ENCODE measurements at places on chromosomes 7 and 10.

- DNase-seq, result no peak
These were observed 120.8 kb downstream of the CDH23 start for GRCh38 chr10:71517298-71518169.

- DNase-seq, result no peak
These were observed 903.8 kb downstream of the TYW1 start for GRCh38 chr7:67900456-67900855.

- no peak for DNase-seq
These were observed 207.0 kb downstream of the ANK3 start for GRCh38 chr10:60182691-60183090.

GRCh38 chr10:27568196-27569175 is 64.4 kb downstream of the RAB18 start:
- no peak for DNase-seq

GRCh38 chr10:113228530-113228929 is 278.5 kb downstream of the TCF7L2 start:
- no peak for DNase-seq

DNA sequence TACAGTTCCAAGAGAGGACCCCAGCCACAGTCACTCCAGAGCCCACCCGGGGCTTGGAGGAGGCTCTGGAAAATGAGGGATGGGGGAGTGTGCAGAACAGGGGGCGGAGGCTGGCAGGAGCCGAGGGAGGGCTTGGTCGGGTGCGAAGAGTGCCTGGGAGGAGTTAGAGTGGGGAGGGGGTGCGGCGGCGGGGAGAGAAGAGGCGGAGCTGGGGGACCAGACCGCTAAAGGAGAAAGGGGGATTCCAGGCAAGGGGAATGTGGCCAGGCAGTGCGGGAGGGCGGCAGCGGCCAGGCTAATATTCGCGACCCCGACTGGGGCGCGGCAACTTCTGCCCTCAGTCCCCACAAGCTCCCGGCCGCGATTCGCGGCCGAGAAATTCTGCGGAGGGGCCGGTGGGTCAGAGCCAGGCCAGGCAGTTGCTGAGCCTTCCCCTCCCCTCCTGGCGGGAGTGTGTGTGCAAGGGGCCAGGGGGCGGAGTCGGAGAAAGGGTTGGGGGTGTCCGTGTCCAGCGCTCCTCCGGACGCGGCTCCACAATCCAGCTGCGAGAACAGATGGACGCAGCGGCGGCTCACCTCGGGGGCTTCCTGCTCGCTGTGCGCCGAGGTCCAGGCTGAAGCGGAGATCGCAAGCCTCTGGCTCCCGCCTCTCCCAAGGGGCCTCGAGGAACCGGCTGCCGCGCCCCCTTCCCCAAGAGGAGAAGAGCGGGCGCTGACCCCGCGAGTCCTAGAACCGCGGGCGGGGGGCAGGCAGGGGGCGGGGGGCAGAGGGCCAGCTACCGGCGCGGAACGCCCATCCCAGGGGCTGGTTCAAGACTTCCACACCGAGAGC is 612 bp upstream of the SLC18A3 start:
- DNase-seq, result no peak

DNA sequence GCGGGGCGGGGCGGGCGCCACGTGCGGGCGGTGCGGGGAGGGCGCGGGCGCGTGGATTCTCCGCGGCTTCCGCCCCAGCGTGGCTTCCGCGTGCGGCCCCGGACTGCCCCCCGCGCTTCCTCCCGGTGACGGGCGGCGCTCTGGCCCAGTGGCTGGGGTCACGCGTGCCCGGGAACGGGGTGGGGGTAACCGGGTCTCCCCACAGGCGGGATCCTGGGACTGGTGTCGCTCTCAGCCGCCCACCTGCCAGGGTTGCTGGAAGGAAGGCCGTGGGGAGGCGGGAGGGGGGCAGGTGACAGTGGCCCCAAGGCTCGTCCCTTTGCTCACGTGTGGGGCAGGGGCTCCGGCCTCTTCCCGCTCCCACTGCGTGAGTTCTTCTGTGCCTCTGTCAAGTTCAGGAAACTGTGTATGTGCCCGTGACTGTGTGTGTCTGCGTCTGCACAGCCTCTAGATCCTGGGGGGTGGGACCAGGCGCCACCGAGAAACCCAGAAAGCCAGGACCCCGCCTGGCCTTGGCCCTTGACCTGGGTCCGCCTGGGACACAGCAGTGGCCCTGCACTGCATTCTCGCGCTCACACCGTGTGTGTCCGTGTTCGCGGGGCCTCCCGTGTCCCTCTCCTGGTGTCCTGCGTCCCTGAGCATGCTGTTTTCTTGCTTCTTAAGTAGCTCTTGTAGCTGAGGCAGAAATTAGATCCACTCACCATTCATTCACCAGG is 919 bp downstream of the MAFK start:
- DNase-seq, result no peak

DNA sequence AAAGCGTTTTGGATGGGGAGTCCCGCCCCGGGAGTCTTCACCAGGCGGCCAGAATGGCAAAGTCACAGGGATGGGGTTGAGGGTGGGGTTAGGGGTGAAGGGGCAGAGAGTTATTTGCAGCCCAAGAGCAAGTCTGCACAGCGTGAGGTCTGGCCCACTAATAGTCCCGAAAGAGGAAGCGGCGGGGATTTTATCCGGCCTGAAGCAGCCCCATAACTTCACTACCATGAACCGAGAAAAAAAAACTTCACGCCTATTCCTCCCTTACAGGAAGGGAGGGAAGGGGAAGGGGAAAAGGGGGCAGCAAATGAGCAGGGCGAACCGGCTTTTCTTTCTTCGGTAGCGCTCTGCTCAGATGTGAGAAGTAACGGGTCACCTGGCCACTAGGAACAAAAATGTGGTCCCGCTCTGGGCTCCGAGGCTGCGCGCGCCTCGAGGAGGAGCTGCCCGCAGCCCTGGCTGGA is 712 bp downstream of the ITPRIP start:
- DNase-seq, result no peak

DNA sequence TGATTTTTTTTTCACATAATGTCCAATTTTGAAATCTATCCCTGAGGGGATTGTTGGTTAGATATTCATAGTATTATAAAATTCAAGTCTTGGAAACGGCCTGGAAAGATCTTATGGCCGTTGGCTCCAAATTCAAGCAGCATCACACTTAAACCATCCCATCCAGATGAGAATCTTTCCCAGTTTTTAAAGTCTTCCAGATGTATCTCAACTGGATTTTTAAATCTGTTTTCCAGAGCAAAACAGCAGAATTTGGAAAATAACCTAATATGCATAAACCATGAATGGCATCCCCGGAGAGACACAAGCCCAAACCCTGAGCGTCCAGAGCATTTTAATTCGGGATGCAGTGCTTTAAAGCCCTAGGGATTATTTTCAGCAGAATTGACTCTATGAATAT is 208.2 kb upstream of the PRKCQ start:
- DNase-seq, result no peak

GRCh38 chr10:115830265-115830970 is 442.6 kb downstream of the GFRA1 start:
- DNase-seq, result no peak

DNA sequence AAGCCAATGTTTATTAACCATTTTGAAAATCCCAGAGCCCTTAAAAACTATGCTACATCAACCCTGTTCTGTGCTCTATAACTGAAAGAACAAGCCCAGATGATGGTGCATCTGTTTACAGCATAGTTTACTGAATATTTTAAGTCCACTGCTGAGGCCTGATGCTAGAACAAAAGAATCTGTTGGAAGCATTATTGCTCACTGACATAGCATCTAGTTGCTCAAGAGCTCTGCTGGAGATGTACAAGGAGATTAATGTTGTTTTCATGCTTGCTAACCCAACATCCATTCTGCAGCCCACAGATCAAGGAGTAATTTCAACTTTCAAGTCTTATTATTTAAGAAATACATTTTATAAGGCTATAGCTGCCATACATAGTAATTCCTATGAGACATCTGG is 181.3 kb upstream of the FEZF1 start:
- no peak for DNase-seq

DNA sequence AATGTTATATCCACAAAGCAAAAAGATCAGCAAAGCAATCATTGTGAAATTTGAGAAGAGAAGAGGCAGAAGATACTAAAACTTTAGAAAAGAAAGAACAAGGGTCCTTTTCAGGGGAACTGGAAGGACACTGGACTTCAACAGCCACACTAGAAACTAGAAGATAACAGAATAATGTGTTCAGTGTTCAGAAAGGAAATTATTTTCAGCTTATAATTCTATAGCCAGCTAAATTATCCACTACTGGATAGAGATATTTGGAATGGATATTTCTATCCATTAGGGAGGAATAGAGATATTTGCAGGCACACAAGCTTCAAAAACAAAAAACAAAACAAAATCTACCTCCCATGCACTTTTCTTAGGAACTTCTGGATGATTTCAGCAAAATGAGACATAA is 12.8 kb downstream of the ANXA11 start:
- no peak for DNase-seq

GRCh38 chr7:81187753-81188152 is 268.9 kb upstream of the SEMA3C start:
- DNase-seq, result no peak

- no peak for DNase-seq
These were observed 9.5 kb downstream of the CPED1 start for GRCh38 chr7:120997882-120998474.
